ENCODE measurements at places on chromosomes 7 and 10. TPM values are rescaled to one million over a fixed set of nuclear protein-coding genes. Genes with fewer than 3 reads are reported as not detected.

ZP3 gene
- total RNA-seq, result not detected

TAF5 gene
- 6.9 TPM for total RNA-seq

OPALIN gene
- total RNA-seq, result not detected

DDC gene
- total RNA-seq, result not detected

IL2RA gene
- total RNA-seq, result not detected
